GM12892 (cell line): ENCODE measurements at places on chromosomes 6 and 20.

GRCh38 chr6:116568111-116568510 lies 3.2 kb upstream of the RWDD1 start:
- no peak for DNase-seq

DNA sequence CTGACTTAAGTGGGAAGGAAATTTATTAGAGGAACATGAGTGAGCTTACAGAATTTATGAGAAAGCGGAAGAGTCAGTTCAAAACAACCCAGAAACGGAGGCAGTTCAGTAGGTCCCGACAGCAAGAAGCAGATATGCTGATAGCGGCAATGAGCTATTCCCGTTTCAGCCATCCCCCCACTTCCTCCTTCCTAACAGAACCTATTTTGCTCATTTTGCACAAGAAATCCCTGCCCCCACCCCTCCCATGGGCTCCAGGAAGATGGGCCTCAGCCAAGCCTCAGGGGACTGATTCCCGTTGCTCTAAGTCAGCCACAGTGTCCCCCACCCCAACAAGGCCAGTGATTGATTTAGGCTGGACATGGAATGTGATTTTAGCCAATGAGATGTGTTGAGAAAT lies 157.5 kb downstream of the CEBPB start:
- no peak for DNase-seq

DNA sequence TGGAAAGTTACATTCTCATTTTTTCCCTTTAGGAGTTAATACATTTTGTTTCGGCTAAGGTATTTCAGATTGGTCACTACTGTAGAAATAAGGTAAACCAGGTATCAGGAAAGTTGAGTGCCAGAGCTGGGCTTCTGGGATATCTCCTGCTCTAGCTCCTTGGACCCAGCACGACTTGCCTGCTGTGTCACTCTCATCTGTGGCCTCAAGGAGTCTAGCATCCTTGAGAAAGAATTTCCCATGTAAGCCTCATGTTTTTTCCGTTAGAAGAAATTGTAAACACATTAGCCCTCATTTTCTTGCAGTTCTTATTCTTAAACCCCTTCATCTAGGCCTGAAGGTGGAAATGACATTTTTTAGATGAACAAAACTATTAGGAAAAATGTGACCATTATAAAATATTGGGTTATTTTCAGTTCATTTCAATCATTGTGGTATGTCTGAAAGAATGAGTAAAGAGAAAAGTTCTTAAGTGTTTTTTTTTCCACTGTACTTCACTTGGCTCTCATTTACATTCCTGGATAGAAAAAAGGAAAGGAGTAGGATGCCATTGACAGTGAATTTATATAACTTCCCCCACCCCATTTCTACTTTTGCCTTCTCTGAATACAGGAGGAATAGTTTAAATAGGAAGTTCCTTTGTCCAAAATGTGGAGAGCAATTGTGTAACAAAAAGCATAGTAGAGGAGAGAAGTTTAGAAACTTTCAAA lies 46.7 kb downstream of the CD2AP start:
- no peak for DNase-seq

- no peak for DNase-seq
Observed at GRCh38 chr6:21193790-21194475, 399.6 kb upstream of the SOX4 start.

- DNase-seq, result no peak
Observed at GRCh38 chr20:15100506-15101160, 763.2 kb upstream of the FLRT3 start.

DNA sequence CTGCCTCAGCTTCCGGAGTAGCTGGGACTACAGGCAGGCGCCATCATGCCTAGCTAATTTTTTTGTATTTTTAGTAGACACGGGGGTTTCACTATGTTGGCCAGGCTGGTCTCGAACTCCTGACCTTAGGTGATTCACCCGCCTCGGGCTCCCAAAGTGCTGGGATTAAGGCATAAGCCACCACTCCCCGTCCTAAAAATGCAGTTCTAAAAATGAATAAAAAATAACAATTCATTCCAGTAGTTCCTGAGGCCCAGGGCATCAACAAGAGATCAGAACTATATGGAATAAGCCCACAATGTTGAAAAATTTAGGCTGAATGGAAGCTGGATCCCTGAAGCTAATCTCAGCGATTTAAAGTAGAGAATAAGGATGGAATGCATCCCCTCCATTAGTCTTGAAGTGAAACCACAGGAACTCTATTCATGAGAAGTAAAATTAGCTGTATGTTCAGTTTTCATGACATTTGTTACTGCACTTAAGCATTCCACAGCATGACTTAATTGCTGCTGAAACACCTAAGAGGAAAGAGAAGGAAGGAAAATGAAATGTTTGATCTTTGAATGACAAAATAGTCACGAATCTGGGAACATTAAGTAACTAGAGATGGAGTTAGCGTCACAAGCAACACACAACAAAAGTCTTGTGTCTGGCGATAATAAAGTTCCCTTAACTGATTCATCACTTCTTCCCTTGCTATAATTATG lies 80.4 kb upstream of the RIPOR2 start:
- DNase-seq, result no peak

DNA sequence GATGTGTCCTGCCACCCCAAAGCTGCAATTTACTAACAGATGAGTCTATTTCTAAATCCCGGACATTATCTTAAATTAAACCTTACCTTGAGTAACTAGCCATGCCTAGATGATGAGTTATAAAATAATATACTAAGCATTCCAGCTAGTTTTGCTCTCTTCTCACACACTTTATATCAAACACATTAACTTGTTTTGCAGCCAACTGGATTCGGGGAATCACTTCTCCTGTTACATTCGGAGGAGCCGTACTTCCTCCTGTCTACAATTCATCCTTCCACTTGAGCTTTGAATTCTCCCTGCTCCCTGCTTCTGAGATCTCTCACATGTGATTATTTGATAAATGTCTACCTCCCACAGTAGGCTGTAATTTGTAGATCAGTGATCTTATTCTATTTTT lies 420.1 kb downstream of the GJA1 start:
- no peak for DNase-seq

GRCh38 chr6:43644940-43645612 lies at the start of gene RSPH9:
Gene RSPH9, plus strand, starts transcription at chr6:43645036. Its CDS starts 63 bp downstream, at chr6:43645099.
- DNase-seq, result peak; percentile 69

- DNase-seq, result no peak
Observed at GRCh38 chr6:70667256-70667710, 400 bp upstream of the SMAP1 start.

- DNase-seq, result no peak
Observed at GRCh38 chr6:74249658-74250057, 553.7 kb downstream of the CD109 start.

GRCh38 chr6:25899580-25900408 lies 25.8 kb upstream of the SLC17A3 start:
- no peak for DNase-seq

DNA sequence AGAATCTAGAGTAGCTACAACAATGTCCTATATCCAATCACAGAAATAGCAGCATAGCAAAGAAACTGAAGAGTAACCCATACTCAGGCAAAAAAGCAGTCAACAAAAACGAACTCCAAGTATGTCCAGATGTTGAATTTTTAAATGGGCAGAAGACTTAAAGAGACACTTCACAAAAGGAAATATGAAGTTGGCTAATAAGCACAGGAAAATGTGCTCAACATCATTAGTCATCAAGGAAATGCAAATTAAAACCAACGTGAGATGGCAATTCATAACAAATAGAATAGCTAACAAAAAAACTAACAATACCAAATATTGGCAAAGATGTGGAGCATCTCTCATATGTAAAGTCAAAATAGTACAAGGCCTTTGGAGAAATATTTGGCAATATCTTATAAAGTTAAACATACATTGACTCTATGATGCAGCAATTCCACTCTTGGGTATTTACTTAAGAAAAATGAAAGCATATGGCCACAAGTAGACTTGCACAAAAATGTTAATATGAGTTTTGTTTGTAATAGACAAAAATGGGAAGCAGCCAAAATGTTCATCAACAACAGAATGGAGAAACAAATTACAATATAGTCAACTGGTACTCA lies 37.7 kb downstream of the FRK start:
- DNase-seq, result no peak

DNA sequence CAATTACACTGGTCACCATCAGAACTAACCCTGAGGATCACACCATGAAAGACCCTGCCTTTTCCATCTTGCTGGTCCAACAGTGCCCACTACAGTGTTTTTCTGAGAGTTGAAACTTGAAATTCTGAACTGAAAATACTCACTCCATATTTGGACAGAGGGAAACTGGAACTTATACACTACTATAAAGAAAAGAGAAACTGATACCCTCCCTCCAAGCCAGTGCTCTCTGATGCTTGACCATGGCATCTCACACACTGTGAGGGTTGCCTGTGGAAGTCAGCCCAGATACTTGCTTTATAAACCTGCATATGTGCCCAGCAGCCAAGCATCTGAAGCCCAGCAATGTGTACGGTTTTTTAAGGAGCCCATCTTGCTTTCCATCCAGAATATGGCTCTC lies 108.7 kb downstream of the FOXA2 start:
- DNase-seq, result no peak

DNA sequence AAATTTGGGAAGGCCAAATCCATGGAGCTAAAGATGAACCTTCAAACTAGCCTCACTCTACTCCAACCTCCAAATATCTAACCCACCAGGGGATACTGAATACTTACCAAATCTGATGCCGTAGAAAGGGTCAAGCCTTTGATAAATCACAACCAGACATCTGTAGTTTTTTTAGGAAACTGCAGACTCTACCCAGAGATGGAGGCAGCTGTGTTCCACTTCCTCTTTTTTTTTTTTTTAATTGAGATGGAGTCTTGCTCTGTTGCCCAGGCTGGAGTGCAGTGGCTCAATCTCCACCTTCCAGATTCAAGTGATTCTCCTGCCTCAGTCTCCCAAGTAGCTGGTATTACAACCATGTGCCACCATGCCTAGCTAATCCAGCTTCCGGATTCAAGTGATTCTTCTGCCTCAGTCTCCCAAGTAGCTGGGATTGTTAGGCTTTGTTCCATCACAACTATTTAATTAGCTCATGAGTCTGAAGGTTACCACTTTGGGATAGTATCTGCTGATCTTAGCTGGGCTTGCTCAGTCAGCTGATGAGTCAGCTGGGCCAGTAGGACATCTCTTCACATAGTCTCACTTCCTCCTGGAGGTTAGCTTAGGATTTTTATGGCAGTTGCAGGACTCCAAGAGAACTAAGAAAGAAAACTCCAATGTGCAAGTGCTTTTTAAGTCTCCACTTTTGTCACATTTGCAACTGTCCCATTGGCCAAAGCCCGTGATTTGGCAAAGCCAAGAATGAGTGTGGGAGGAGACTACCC lies 13.3 kb downstream of the FRK start:
- DNase-seq, result no peak

DNA sequence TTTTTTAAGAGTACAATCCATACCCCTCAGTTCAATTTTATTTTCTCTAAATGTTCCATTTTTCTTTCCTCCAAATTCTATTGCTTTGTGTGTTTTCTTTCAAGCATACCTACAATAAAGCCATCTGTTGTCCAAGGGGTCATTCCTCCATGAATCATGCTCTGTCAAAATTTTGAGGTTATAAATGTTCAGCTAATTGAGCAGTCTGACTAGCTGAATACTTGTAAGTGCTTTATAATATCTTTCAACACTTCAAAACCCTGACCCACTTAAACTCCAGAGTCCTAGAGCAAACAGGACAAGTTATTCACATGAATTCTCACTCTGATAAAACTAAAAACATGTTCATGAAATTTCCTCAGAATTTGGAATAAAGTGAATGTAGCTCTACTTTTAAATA lies 33.4 kb upstream of the EYA4 start:
- no peak for DNase-seq

- no peak for DNase-seq
Observed at GRCh38 chr20:47761482-47762047, 23.7 kb downstream of the SULF2 start.

DNA sequence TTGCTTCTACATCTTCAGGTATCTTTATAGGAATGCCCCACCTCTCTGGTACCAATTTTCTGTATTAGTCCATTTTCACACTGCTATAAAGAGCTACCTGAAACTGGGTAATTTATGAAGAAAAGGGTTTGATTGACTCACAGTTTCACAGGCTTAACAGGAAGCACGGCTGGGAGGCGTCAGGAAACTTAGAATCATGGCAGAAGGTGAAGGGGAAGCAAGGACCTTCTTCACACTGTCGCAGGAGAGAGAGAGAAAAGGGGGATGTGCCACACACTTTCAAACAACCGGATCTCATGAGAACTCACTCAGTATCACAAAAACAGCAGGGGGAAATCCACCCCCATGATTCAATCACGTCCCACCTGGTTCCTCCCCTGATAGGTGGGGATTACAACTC lies 24.4 kb upstream of the LY86 start:
- no peak for DNase-seq

- peak; percentile 59 for DNase-seq
Observed at GRCh38 chr6:43771210-43771857, 1.3 kb downstream of the VEGFA start.
